ENCODE measurements at places on chromosomes 11 and 22.

- DNase-seq: peak; percentile 91
These were observed 30.9 kb downstream of the CHEK2 start for GRCh38 chr22:28710576-28711191.

GRCh38 chr11:58625826-58626460 is 3.5 kb downstream of the CNTF start:
- DNase-seq: peak; percentile 26

DNA sequence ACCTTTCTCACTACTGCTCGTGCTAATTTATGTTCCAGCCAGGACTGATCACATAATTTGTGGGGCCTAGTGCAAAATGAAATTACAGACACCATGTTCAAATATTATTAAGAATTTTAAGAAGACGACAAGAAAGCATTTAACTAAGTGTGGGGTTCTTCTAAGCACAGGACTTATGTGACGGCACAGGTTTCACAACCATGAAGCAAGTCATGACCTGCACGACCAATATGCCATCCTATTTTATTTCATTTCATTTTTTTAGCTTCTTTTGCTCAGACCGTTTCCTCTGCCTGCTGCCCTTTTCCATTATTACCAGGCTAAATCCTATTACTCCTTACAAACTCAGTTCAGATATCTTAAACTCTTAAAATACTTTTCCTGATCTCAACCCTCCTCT is 462.5 kb downstream of the AASDHPPT start:
- no peak for DNase-seq

GRCh38 chr11:14107050-14107430 is 144.5 kb downstream of the SPON1 start:
- no peak for DNase-seq

Data from fibroblast of the aortic adventitia (primary cell).